Midbrain (tissue), 1 donor: ENCODE measurements at places on chromosomes 5 and 9.

DNA sequence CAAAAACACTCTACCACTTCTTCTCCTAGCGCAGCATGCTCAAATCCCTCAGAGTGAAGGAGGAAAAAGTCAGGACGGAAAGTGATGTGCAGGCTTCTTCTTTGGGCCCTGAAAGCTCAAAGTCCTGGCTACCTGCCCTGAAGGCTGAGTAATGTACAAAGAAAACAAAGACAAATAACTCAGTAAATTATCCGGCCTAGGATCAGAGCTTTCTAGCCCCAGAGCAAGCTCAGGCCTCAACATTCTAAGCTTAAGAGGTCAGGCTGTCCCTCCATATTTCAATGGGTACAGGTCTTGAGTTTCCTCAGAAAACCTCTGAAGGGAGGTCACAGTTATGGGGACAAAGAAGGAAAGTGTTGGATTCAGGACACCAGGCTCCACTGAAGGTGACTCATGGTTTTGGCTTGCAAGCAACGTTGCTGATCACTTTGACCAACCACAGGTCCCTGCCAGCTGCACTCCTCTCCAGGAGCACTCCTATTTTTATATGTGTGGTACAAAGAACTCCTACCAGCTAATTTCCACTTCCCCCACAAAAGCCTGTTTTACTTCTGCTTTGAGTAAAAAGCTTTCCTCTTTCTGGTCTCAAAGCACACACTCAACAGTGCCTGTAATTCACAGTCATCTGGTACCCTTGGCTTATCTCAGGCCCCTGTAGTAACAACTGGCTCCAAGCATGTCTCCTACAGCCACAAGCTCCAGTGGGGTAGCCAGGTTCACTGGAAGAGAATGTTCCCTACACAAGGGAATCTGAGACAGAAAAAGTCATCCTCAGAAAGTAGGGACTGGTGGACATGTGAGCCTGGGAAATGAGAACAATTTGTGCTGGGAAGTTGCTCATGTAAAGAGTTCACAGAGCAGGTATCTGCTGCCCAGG, 115.7 kb downstream of the UGCG start:
- DNase-seq = peak; percentile 35

DNA sequence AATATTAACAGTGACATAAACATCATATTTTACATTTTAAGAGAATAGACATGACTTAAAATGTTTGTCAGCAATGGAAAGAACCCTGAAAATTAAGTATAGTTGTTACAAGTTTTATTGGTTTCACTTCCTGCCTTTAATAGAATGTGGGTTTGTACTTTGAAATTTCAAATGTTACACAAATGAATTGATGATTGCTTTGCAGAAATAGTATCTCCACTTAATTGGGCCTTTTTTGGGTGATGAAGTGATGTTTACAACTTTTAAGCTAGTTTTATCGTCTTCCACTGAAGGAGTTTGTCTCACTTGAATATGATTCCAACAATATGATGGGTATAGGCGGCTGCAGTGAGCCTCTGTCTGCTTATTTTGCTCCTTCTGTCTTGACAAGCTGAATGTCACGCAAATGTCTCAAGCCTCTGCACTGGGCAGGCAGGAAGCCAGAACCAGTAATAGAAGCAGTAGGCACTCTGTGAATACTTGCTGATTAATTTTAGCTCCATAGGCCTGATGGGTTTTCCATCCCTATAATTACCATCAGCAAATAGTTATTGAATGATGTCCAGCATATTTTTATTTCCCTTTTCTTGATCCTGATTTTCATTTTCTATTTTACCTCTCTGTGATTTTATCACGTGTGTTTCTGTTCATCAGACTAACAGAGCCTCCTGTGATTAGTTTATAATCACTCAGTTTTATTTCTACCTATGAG, 10.6 kb upstream of the NR3C1 start:
- DNase-seq = no peak

GRCh38 chr5:38531518-38531917, 24.9 kb downstream of the LIFR start:
- no peak for DNase-seq

DNA sequence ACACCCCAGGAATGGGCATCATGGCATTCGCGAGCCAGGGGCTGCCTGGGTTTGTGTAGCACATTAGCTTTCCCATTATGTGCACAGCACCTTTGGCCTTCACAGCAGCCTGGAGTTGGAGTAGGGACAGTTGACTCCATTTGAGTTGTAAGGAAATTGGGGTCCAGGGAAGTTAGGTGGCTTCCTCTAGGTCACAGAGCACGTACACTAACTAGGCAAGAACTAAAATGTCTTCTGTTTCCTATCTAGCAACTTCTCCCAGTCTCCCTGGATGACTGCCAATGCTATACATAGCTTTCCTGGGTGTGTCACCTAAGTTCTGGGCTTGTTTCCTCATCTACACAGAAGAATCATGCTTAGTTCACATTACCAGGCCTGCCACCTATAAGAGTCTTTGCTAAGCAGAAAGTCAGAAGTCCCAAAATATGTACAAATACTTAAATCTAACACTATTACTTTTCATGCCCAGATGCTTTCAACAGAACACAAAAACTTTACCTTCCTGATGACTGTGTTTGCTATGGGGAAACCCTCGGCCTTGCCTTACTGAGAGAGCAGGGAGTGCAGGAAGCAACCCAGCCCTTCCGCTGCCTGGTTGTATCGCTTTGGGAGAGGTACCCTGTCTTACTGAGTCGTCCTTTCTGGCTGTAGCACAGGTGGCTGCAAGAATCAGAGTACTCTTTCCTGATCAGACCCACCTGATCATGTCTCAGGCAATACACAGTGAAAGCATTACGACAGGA, 12.0 kb downstream of the MACROH2A1 start:
- DNase-seq = peak; percentile 9

GRCh38 chr5:127834094-127834531, 130.9 kb downstream of the CCDC192 start:
- peak; percentile 12 for DNase-seq

DNA sequence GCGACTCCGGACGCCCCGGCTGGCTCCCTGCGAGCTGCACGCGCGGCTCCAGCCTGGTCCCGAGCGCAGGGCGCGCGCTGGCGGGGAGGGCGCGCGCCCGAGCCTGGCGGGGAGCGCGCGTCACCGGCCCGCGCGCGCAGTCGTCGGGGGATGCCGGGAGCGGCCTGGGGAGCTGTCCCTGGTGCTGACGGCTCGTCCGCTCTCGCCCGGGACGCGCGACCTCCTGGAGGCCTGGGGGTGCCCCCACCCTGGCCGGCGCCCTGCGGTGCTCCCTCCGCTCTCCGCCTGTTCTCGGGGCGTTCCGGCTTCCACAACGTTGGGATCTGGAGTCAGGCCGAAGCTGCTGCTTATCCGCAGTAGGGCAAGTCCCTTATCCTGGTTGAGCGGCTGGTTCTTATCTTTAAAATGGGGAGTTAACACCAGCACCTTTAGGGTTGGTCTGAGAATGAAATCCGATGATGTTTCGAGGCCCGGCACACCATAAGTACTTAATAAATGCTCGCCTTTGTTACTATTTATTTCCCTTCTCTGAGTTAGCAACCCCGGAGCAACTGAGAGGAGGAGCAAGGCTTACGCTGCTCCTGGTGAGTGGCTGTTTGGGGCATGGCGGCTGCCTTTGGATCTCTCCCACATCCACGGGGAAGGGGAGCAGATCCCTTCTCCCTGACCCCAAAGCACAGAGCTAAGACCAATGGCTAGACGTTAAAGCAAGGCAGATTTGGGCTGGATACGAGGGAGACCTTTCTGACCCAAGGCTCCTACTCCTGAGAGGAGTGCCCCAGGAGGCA, at the start of gene FAM163B:
TSS of gene FAM163B (minus strand) at position 79 of the 788 bp plus-strand sequence. CDS start 29,166 bp downstream, outside the sequence.
- peak; percentile 59 for DNase-seq

DNA sequence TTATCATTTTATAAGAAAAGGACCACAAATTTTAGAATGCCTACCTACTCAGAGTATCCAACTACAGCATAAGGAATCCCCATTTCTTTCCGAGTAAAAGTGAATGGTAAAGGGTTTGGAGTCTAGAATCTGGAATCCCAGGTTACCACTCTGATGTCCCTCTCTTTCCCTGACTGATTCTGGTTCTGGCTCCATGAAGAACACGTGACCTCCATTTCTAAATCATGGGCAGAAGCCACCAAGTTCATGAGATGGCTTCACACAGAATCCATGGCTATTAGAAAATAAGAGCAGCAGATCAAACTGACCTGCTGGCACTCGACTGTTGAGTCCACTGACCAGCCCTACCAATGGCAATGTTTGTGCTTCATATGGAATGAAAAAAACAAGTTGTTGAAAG, 40.7 kb downstream of the PFDN1 start:
- no peak for DNase-seq

- DNase-seq = no peak
Observed at GRCh38 chr9:116232424-116233159, 79.0 kb downstream of the PAPPA start.

DNA sequence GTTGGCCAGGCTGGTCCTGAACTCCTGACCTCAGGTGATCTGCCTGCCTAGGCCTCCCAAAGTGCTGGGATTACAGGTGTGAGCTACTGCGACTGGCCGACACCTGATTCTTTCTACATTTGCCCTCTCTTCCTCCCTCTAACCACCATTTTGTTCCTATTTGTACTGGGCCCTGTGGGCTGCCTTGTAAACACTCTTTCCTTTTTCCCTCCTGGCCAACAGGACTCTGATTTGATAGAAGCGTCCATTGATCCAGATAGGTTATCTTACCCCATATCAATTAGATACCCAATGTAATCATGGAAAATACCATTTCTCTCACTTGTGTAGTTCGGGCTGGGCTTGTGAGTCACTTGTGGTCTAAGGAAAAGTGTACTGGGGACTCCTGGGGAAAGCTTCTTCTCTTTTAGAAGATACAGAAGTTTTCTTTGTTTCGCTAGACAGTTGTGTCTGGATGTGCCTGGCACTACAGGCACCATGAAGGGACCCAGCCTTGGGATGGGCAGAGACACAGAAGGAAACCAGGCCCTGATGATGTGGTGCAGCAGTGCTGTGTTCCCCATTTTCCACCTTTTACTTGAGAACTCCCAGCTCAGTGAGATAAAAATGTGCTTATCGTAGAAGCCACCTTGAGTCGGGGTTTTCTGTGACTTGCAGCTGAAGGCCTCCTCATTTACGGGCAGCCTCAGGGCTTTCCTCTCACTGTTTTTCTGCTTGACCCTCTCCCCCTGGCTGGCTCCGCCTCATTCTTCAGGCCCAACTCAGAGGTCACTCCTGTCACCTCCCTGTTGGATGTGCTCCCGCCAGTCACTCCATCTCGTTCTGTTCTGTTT, 32.8 kb upstream of the CPEB4 start:
- DNase-seq = no peak

- no peak for DNase-seq
Observed at GRCh38 chr9:115232181-115232774, 114.3 kb upstream of the TNC start.

GRCh38 chr5:159097784-159098602, 1.7 kb downstream of the EBF1 start:
- no peak for DNase-seq

- DNase-seq = peak; percentile 51
Observed at GRCh38 chr5:140322751-140323731, 20.1 kb upstream of the PFDN1 start.

- DNase-seq = no peak
Observed at GRCh38 chr9:97666907-97667686, 30.0 kb downstream of the XPA start.

GRCh38 chr5:33850100-33850594, 41.6 kb downstream of the ADAMTS12 start:
- no peak for DNase-seq

GRCh38 chr9:6498982-6499381, 86.0 kb downstream of the UHRF2 start:
- DNase-seq = no peak

DNA sequence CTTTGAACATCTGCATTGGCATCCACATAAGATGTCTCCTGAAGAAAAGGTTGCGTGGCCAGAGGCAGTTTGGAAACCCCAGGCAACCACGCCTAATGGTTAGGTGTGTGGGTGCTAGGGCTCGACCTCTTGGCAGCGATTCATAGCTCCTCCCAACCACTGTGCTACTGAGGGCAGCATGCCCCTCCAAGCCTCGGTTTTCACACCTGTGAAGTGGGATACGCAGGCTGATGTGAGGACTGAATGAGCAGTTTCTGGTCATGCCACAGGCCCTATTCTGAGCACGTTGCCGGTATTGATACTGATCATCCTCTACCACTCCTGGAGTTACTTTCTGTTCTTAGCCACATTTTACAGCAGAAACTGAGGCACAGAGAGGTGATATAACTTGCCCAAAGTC, 19.1 kb downstream of the NDST1 start:
- DNase-seq = no peak

DNA sequence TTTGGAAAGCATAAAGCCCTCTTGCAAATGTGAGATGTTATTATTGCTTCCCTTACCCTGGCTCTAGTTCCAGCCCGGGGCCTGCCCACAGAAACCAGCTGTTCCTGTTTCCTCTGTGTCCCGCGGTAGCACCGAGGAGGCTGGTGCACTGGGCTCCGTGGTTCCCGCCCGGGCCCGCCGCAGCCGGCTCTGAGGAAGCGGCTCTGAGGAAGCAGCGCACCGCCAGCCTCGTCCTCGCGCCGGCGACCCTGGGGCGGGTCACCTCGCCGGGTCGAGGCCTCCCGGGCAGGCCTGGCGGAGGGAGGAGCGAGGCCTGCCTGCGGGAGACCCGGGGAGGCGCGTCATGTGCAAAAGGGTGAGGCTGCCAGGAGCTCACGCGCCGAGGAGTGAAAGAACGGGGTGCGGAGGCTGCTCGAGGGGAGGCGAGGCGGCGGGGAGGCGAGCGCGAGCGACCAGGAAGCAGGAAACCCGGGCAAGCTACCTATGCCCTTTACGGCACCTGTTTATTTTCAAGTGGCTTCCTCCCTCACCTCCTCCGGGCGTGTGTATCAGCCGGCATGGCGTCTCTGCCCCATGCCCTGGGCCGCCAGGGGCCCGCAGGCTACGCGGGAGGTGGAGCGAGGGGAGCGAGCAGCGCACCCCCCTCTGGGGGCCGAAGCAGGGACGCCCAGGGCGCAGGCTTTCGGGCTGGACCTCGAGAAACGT, 61.3 kb upstream of the MEGF10 start:
- DNase-seq = peak; percentile 62

DNA sequence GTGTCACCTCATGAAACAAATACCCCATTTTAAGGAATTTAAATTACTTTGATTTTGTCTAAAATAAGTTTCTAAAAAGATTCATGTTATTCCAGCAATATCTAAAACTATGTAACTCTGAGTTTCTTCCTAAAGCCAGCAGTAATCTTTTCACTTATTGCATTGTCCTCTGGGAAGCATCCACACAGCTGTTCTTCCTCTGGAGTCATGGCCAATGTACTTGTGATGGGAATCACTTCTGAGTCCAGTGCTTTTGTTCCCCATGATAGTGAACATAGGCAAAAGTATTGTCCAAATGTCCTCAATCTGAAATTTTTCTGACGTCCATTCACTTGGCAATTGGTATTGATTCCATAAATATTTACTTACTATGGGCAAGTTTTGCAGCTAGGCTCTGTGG, 125.0 kb downstream of the STARD4 start:
- no peak for DNase-seq

DNA sequence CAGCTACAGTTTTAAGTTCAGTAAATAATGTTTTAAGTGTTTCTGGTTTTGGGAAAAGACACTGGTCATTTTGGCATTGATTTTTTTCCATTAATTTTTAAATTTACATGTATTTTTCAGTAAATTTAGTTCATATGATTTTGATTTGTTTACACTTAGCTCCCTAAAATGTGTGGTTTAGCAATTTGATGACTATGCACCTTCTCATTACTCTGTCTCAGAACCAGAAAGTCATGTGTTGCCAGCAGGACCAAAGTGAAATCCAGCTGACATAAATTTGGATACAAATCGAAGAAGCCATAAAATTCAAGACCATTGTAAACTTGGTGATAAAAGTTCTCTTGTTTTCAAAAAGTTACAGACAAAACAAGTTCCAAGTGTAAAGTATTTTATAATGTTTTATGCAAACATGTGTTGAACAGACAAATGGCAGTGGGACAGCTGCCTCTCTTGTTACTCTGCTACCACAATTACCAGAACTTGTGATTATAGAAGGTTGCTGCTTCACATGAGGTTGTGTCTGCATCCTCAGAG, 354.8 kb downstream of the NR2F1-AS1 start:
- no peak for DNase-seq
